CD4-positive, alpha-beta T cell treated with Interferon alpha-2 for 1 hour (primary cell): ENCODE measurements at places on chromosomes 3 and 15.

GRCh38 chr3:137792626-137793271, 28.6 kb downstream of the SOX14 start:
- DNase-seq = no peak

DNA sequence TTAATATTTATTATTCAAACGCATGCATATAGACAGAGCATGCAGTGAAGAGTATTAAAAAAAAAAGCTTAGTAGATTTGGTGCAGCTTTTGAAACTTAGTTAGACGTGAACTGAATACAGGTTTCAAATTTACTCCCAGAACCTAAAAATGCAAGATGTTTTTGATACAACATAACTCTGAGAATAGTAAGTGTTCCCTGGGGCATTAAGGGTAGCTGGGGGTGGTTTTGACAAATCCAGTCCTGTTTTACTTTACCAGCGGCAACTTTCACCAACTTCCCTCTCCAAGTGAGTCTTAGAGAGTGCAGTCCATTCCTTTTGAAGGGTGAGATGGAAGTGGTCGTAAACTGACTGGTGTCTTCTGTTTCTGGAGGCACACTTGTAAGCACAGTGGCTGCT, 11.2 kb downstream of the NCBP2 start:
- no peak for DNase-seq

- no peak for DNase-seq
Measured at GRCh38 chr3:40780291-40780924, 255.6 kb downstream of the ZNF621 start.

GRCh38 chr15:89964232-89964954, 36.7 kb upstream of the ZNF710 start:
- DNase-seq = no peak

- no peak for DNase-seq
Measured at GRCh38 chr3:69724722-69725435, 14.4 kb upstream of the MITF start.

- no peak for DNase-seq
Measured at GRCh38 chr3:84077479-84077878, 881.3 kb upstream of the CADM2 start.

GRCh38 chr3:8324747-8325146, 176.9 kb upstream of the LMCD1 start:
- DNase-seq = peak; percentile 68

GRCh38 chr3:179299999-179300613, 22.7 kb upstream of the ZNF639 start:
- DNase-seq = no peak
